ENCODE measurements at places on chromosomes 13 and 19.

- DNase-seq: no peak
These were observed 725 bp downstream of the ZNF682 start for GRCh38 chr19:20038358-20039202.

GRCh38 chr13:20375871-20376270, 143.8 kb upstream of the GJB6 start:
- DNase-seq: no peak

GRCh38 chr19:35144600-35145436, 1.8 kb downstream of the FXYD7 start:
- no peak for DNase-seq

- no peak for DNase-seq
These were observed 96.8 kb downstream of the ARHGEF7 start for GRCh38 chr13:111211789-111212516.

DNA sequence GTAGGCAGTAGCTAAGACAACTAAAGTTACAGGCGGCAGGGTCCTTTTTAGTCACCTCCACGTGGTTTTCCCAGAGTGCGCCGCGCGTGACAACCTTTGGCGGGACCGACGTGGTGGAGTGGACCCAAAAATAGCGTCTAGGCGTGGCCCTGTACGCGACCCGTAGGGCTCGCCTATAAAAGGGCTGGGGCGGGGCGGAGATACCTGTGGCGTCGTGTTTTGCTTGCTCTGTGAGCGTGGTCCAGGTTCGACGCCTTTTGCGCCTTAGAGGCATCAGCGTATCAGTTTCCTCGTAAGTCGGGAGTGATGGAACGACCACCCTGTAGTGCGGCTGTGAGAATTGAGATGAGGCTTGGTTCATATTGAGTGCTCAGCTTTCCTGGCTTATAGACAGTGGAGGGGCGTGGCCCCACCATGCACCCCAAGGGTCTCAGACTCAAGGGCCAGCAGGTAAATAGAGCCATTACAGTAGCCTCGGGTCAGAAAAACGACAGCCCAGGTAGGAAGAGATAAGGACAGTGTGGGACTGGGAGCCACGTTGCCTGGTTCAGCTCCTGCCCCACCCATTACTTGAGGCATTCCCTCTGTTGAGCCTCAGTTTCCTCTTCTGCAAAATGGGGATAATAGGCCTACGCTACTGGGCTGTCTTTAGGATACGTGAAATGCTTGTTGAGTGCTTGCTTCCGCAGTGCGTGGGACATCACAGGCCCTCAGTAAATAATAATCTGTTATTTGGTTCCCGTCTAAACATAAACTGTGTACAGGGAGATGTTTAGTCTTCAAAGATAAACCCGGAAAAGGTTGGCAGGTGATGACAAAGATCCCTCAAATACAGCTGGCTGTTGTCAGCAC, 693 bp upstream of the TMED1 start:
- DNase-seq: peak; percentile 52

DNA sequence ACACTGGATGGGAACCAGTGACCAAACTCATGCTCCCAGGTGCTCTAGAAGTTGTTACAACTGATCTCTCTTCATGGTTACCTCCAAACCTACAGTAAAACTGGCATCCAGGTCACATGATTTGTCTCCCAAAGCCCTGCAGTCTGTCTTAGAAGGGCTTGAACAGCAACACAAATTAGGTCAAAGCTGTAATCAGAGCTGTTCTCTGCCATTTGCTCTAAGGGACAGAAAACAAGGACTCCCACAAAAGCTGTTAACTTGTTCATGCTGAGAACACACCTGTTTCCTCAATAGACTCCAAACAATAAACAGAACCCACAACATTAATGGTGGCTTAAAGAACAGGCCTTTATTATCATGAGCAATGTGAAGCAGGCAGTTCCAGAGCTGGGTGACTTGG, 8.0 kb downstream of the ZNF671 start:
- DNase-seq: no peak

All from stimulated activated CD4-positive, alpha-beta T cell treated with anti-CD3 and anti-CD28 coated beads, Interleukin-1b, Interleukin-23, amount 100 ng/mL, for 1 hour (primary cell).